Lower lobe of right lung (tissue), 2 donors: ENCODE measurements at places on chromosomes 16 and 17.
A peak's percentile ranks its signal among the peaks of the same experiment; 100 is the strongest.

- peaks cover 10% of the 10 kb centered on the region for H3K36me3 ChIP-seq
- no peak overlapping the region for H3K27ac ChIP-seq
These were observed 29.6 kb downstream of the XPO6 start for GRCh38 chr16:28182183-28182582.

GRCh38 chr17:62778990-62779681, 29.0 kb downstream of the MARCHF10 start:
- H3K4me1 ChIP-seq, result peaks cover 9% of the 10 kb centered on the region
- H3K27me3 ChIP-seq, result no peaks in the 10 kb centered on the region
- H3K4me3 ChIP-seq, result no peak overlapping the region

- peaks cover 31% of the 10 kb centered on the region for H3K36me3 ChIP-seq
- no peak for DNase-seq
- H3K27ac ChIP-seq, result no peak overlapping the region
- no peaks in the 10 kb centered on the region for H3K27me3 ChIP-seq
- H3K4me3 ChIP-seq, result no peak overlapping the region
These were observed 92.4 kb upstream of the RPH3AL start for GRCh38 chr17:444879-445454.

- no peak for DNase-seq
- no peaks in the 10 kb centered on the region for H3K4me1 ChIP-seq
- peaks cover 82% of the 10 kb centered on the region for H3K36me3 ChIP-seq
- H3K4me3 ChIP-seq, result no peak overlapping the region
- no peak overlapping the region for H3K27ac ChIP-seq
- H3K27me3 ChIP-seq, result no peaks in the 10 kb centered on the region
These were observed 36.4 kb downstream of the AKAP1 start for GRCh38 chr17:57121308-57122042.

DNA sequence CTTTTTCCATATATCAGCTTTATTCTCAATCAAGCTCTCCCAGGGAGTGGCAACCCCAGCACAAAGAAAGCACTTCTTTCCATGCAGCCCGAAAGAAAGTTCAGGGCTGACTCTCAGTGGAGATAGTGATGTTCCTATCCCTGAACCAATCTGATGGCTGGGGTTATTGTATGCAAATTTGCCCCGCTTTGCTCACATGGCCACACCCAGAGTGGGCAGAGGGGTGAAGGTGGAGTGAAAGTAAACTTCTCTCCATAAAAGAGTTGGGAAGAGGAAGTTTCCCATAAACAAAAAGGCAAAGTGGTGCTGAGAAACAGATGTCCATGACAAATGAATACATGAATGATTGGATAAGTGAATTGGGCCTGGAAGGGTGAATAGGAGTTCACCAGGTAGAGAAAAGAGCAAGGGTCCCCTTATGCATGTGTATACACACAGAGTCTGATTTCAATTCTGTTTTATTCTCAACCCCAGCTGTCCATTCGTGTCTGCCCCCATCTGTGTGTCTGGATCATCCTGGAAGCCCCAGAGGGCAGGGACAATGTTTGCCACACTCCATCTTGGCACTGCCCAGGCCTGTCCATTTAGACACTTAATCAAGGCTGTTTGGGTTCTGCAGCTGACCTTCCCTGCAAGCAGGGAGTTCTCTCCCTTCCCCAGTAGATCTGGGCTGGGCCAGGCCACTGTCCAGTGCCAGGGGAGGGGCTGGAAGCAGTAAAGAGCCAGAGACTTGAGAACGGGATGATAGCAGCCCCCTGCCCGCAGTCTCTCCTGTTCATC, 14.1 kb upstream of the NGFR start:
- peaks cover under 1% of the 10 kb centered on the region for H3K4me1 ChIP-seq
- no peak overlapping the region for H3K27ac ChIP-seq
- no peaks in the 10 kb centered on the region for H3K36me3 ChIP-seq
- DNase-seq, result no peak

DNA sequence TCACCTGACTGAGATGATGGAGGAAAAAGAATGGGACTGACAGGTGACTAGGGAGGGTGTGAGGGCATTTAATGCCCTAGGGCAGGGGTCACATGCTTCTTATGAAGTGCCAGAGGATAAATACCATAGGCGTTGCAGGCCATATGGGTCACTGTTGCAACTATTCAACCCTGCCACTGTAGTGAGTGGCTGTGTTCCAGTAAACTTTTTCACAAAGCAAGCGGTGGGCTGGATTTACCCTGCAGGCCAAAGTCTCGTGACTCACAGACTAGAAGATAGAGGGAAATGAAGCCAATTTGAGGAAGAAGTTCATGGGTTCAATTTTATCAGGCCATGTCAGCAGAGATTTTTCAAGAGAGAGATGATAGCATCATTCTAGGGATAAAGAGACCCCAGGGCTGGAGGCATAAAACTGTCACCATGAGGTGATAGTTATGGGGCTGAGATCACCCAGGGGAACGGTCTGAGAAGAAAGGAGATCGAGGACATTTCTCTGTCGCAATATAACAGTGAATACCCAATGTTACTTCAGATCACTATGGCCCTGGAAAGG, 8.6 kb downstream of the ARHGAP17 start:
- H3K27me3 ChIP-seq, result no peaks in the 10 kb centered on the region
- H3K36me3 ChIP-seq, result peaks cover 3% of the 10 kb centered on the region
- H3K27ac ChIP-seq, result peak overlapping the region; percentile 31
- no peak overlapping the region for H3K4me3 ChIP-seq

- DNase-seq, result no peak
- H3K27ac ChIP-seq, result no peak overlapping the region
- peaks cover 9% of the 10 kb centered on the region for H3K27me3 ChIP-seq
- no peaks in the 10 kb centered on the region for H3K36me3 ChIP-seq
- H3K4me3 ChIP-seq, result no peak overlapping the region
These were observed 791 bp downstream of the DNAI2 start for GRCh38 chr17:74274709-74275340.

- DNase-seq, result peak; percentile 87
- H3K4me1 ChIP-seq, result peaks cover 67% of the 10 kb centered on the region
- peak overlapping the region; percentile 6 for H3K4me3 ChIP-seq
- peaks cover 3% of the 10 kb centered on the region for H3K36me3 ChIP-seq
- H3K27ac ChIP-seq, result peak overlapping the region; percentile 83
- H3K27me3 ChIP-seq, result no peaks in the 10 kb centered on the region
These were observed 68.8 kb downstream of the ABR start for GRCh38 chr17:1110862-1111598.

DNA sequence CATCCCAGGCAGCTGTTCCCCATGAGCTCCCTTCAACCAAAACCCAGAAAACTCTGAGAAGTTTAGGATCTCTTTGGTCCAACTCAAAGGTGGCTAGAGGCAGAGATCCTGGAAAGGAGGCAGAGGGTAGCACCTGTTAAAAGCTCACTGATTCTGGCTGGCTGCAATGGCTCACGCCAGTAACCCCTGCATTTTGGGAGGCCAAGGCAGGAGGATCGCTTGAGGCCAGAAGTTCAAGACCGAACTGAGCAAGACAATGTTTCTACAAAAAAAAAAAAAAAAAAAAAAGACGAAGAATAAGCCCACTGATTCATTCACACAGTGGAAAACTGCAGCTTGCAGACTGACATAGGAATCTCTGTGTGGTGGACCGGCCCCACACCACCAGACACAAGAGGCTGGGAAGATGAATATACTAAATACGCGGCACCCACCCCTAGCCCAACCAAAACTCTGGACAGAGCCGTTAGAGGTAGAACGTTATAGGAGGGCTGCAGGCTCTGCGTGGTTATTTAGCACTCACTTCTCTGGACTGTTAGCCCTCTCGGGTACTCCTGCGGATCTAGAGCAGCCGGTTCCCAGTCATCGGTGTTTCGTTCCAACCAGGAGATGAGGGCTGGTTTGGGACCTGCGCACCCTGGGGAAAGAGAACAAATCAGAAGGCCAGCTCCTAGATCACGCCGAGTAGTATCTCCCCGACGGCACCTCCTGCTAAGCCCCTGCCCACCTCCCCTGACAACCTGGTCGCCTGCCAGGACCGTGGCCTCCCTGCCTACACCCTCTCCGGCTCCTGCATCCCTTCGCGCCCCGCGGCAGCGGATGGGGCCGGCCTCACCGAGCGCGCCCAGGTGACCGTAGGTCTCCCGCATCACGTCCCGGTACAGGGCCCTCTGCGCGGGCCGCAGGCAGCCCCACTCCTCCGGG, 925 bp downstream of the ZNF689 start:
- H3K27me3 ChIP-seq, result no peaks in the 10 kb centered on the region
- peak; percentile 74 for DNase-seq
- H3K27ac ChIP-seq, result peak overlapping the region; percentile 100
- H3K4me3 ChIP-seq, result peak overlapping the region; percentile 99
- peaks cover 14% of the 10 kb centered on the region for H3K4me1 ChIP-seq

GRCh38 chr16:72055911-72056310, 1.6 kb downstream of the HP start:
- no peaks in the 10 kb centered on the region for H3K27me3 ChIP-seq
- H3K36me3 ChIP-seq, result no peaks in the 10 kb centered on the region
- H3K27ac ChIP-seq, result no peak overlapping the region

GRCh38 chr16:77402118-77402517, 32.7 kb downstream of the ADAMTS18 start:
- H3K4me3 ChIP-seq, result no peak overlapping the region
- no peaks in the 10 kb centered on the region for H3K27me3 ChIP-seq
- no peaks in the 10 kb centered on the region for H3K4me1 ChIP-seq
- H3K27ac ChIP-seq, result no peak overlapping the region
- H3K36me3 ChIP-seq, result no peaks in the 10 kb centered on the region
- DNase-seq, result no peak

DNA sequence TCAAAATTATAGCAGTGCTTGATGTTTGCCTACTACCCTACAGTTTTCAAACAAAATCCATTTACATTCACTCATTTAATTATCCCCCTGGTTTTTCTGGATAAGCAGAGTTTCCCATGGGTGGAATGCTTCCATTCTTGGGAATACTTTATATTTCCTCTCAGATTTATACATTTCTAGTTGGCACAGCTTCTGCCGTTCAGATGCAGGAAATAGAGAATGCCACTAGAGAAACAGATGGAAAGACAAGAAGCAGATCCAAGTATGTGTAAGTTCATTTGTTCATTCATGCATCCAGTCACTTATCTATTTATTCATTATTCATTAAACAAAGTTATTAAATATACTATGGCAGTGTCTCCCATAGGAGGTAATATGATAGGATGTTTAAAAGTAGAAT, 65.0 kb upstream of the CACNG5 start:
- H3K27me3 ChIP-seq, result no peaks in the 10 kb centered on the region
- DNase-seq, result no peak
- no peak overlapping the region for H3K27ac ChIP-seq
- no peak overlapping the region for H3K4me3 ChIP-seq
- no peaks in the 10 kb centered on the region for H3K36me3 ChIP-seq
- no peaks in the 10 kb centered on the region for H3K4me1 ChIP-seq
